Stimulated activated CD4-positive, alpha-beta T cell treated with anti-CD3 and anti-CD28 coated beads, Interleukin-1b, Interleukin-23, amount 100 ng/mL, for 4 hours (primary cell): ENCODE measurements at places on chromosomes 3 and 15.

- no peak for DNase-seq
Measured at GRCh38 chr3:73674280-73674679, 49.5 kb upstream of the PDZRN3 start.

- DNase-seq = no peak
Measured at GRCh38 chr3:10180738-10181295, 16.1 kb downstream of the IRAK2 start.

GRCh38 chr3:127114337-127115070 lies 78.4 kb upstream of the PRR23E start:
- no peak for DNase-seq

- no peak for DNase-seq
Measured at GRCh38 chr3:145175626-145176025, 985.4 kb downstream of the PLOD2 start.

GRCh38 chr15:76061700-76062099 lies 1.9 kb downstream of the TMEM266 start:
- no peak for DNase-seq

- DNase-seq = no peak
Measured at GRCh38 chr3:165336786-165337185, 140.6 kb upstream of the SLITRK3 start.

DNA sequence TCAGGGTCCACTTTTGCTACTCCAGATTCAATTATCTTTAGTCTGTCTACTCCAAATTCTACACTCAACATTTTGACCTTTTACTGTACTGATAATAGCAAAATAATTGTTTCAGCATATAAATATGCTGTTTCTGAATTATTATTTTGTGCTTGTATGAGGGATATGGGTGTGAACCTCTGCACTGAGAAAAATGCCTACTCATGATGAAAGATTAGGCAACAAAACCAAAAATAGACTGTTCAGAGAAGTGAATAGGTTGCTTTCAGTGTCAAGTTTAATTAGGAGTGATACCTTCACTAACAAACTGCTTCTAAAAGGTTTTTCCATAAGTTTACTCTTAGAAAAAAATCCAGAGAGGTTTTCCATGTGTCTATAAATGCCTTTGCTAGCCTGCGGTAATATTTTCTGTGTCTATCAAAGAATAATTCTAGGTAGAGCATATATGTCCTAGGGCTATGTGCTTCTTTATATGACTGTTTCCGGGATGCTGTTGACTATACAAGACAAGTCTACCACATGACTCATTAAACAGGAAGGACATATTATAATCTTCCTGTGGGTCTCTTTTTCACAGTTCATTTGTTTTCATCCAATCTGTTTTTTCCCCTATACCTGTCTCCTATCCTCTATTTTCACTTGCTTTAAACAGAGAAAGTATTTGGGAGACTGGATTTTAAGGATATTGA lies 218.5 kb upstream of the TTC14 start:
- no peak for DNase-seq

DNA sequence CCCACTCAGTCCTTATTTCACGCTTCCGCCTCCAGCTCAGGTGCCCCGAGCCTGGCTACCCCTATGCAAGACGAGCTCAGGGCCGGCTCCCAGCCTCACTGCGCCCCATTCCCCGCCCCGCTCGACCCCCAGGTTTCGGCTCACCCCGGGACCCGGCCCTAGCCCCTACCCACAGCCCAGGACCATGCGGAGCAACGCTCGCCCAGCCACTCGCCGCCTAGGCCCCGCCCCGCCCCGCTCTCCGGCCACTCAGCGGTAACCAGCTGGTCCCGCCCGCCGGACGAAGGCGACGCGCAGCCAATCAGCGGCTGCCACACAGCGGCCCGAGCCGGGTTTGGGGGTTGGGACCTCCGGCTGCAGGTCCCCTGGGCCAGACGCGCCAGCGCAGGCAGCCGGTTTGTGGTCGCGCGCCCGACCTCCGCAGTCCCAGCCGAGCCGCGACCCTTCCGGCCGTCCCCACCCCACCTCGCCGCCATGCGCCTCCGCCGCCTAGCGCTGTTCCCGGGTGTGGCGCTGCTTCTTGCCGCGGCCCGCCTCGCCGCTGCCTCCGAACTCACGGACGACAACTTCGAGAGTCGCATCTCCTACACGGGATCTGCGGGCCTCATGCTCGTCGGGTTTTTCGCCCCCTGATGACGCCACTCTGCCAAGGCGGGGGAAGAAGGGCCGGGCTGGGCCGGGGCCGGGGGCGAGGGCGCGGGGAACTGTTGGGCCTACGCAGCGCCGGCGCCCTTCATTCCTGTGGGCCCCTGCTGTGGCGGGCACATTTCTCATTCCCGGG lies at the start of gene CATSPER2:
TSS of gene CATSPER2 (minus strand) at position 196 of the 781 bp plus-strand sequence. CDS start 783 bp downstream, outside the sequence.
- DNase-seq = no peak
